ENCODE measurements at places on chromosomes 2 and 18. TPM values are rescaled to one million over a fixed set of nuclear protein-coding genes. Genes with fewer than 3 reads are reported as not detected.
A peak's percentile ranks its signal among the peaks of the same experiment; 100 is the strongest.

CD8A gene
- total RNA-seq, result 0.07 TPM

SERPINB3 gene
- not detected for total RNA-seq

CXCR1 gene
- not detected for total RNA-seq

TNP1 gene
- total RNA-seq, result not detected

FSIP2 gene
- 0.59 TPM for total RNA-seq

PROKR1 gene
- not detected for total RNA-seq

CPLX4 gene
- not detected for total RNA-seq

LRRC30 gene
- total RNA-seq, result not detected

GRCh38 chr2:23695890-23696751, 230.8 kb downstream of the ATAD2B start:
- H3K27me3 ChIP-seq, result no peaks in the 10 kb centered on the region
- H3K4me3 ChIP-seq, result no peak overlapping the region
- no peaks in the 10 kb centered on the region for H3K4me1 ChIP-seq

DNA sequence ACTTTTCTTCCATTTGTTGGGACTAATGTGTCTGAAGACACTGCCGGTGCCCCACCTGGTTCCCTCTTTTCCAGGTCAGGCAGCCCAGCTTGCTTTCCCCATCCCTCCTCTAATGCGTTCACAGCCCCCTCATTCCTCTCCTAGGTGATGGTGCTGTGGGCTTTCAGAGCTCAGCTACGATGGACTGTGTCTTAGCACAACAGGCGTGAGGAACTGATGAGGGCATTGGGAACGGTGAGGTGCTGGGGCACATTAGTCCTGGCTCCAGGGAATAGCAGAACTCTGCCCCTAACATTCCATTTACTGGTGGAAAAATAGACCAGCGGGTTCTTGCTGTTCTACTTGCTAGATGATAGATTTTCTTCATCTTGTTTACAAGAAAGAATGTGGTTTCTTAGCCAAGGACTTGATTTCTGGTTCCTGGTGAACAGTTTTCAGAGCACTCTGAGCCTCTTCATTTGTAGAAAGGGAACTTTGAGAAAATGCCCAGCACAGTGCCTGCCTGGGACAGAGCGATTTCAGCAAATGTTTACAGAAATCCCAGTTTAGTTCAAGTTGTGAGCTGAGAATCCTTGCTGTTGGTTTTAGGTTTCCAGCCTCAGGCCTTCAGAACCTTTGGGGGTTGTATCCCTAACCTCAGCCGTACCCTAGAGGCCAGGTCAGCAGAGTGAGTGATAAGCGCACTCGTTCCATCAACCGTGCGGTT, 42.5 kb downstream of the LDLRAD4 start:
- H3K27me3 ChIP-seq, result no peaks in the 10 kb centered on the region
- no peaks in the 10 kb centered on the region for H3K36me3 ChIP-seq
- H3K4me1 ChIP-seq, result peaks cover 16% of the 10 kb centered on the region
- no peak for DNase-seq
- peak overlapping the region; percentile 50 for H3K27ac ChIP-seq

GRCh38 chr2:1173528-1173927, 222.9 kb downstream of the SNTG2 start:
- no peaks in the 10 kb centered on the region for H3K4me1 ChIP-seq
- no peak overlapping the region for H3K4me3 ChIP-seq
- DNase-seq, result no peak
- no peaks in the 10 kb centered on the region for H3K27me3 ChIP-seq
- no peak overlapping the region for H3K27ac ChIP-seq

GRCh38 chr2:200121931-200122330, 166.5 kb downstream of the MAIP1 start:
- no peaks in the 10 kb centered on the region for H3K27me3 ChIP-seq
- H3K4me1 ChIP-seq, result no peaks in the 10 kb centered on the region
- no peak overlapping the region for H3K27ac ChIP-seq
- H3K36me3 ChIP-seq, result no peaks in the 10 kb centered on the region
- no peak for DNase-seq

GRCh38 chr18:56188529-56189275, 449.7 kb downstream of the TXNL1 start:
- no peak overlapping the region for H3K4me3 ChIP-seq
- no peak overlapping the region for H3K27ac ChIP-seq
- H3K27me3 ChIP-seq, result no peaks in the 10 kb centered on the region
- no peaks in the 10 kb centered on the region for H3K36me3 ChIP-seq

DNA sequence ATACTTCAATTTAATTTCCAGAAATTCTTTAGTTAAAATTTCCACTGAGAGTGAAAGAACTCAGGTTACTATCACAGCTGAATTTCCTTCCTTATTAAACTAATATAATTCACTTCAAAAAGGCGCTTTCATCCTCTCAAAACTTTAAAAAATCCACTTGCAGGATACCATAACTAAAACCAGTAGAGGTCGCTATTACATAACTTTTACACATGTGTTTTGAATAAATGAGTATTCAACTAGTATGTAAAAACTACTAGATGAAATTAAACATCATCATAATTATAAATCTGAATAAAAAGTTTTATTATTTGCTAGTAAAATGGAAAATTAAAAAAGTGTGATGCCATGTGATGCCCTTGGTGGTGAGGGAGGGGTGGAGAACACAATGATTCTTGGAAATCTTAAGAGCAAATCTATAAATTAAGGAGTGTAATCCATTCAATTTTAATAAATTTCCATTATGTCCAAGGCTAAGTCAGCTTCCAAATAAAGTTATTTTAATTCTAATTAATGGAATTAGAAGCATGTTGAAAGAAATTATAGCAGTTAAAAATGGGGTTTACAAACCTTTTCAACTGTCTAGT, 61.4 kb downstream of the SOS1 start:
- no peak overlapping the region for H3K4me3 ChIP-seq
- H3K27ac ChIP-seq, result no peak overlapping the region
- no peaks in the 10 kb centered on the region for H3K4me1 ChIP-seq
- no peaks in the 10 kb centered on the region for H3K36me3 ChIP-seq
- no peaks in the 10 kb centered on the region for H3K27me3 ChIP-seq

DNA sequence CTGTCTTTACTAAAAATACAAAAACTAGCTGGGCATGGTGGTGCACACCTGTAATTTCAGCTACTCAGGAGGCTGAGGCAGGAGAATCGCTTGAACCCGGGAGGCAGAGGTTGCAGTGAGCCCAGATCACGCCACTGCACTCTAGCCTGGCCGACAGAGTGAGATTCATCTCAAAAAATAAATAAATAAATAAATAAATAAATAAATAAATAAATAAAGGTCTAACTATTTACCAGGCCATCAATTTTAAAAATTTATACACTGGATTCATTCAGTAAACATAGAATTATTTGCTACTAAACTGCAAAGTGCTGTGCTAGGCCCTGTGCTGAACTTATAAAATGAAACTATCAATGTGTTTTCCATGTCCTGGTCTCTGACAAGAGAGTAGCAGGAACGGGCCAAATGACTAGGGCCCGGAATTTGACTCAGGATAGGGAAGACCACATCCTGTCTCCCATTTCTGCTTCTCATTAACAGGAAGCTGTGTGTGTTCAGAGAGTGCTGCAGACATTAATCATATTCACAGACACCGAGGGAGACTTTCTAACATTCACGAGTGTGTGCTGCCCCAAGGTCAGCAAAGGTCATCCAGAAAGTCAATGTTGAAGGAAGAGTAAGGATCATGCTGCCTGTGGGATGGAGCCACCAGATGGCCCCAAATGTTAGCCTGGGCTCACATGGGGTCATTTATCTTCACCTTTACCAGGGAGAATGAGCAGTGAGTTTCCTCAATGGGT, 95.8 kb downstream of the SPP2 start:
- H3K4me1 ChIP-seq, result no peaks in the 10 kb centered on the region
- H3K4me3 ChIP-seq, result no peak overlapping the region
- no peak overlapping the region for H3K27ac ChIP-seq
- no peaks in the 10 kb centered on the region for H3K27me3 ChIP-seq

DNA sequence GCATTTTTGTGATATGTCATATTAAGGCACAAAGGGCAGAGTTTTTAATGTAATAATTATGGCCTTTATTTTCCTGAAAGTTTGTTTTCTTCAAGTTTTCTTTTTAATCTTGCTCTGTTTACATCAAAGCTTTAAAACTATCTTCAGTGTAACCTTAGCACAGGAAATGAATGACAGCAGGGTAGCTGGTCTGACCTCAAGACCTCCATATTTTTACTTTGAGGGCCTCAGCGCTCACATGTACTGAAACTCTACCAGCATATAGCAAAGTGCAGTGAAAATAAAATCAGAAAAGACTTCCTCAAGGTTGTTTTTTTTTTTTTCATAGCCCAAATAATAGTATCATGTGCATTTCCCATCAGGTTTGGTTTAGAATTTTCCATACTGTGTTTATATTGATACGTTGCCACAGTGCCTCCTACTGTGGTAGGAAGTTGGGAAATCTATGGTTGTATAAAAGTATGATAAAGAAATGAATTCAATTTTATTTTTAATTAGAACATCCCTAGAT, 163.4 kb downstream of the UBE2E3 start:
- H3K4me1 ChIP-seq, result no peaks in the 10 kb centered on the region
- H3K27me3 ChIP-seq, result no peaks in the 10 kb centered on the region
- H3K4me3 ChIP-seq, result no peak overlapping the region
- H3K36me3 ChIP-seq, result no peaks in the 10 kb centered on the region

DNA sequence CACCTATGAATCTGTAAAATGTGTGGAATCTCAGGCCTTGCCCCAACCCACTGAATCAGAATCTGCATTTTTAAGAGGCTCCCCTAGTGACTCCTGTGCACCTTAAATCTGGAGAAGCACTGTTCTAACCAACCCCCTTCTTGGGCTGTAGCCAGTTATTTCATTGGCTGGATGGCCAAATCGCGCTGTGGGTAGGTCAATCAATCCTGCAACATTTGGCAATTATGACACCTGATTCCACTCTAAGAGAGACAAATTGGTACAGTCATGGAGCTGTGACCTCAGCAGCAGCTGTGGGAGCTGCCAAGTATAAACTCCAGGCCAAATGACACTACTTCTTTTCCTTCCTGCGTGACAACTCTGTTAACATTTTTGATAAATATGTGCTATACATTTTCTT, 208.7 kb downstream of the CLIP4 start:
- no peak for DNase-seq
- H3K27me3 ChIP-seq, result no peaks in the 10 kb centered on the region
- no peaks in the 10 kb centered on the region for H3K4me1 ChIP-seq

DNA sequence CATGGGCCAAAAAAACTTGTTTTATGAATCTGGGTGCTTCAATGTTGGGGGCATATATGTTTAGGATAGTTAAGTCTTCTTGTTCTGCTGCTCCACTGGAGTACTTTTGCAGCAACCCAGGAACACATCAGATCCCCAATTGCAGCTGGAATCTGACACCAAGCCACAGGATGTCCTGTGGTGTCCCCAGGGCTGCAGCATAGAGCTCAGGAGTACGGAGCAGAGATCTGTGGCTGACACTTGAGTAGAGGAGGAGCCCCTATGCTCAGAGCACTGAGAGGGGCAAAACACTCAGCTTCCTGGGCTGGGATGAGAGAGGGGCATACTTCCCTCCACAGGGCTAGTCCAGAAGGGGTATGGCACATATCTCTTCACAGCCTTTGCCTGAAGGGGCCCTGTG, 138.9 kb upstream of the ERBB4 start:
- no peak overlapping the region for H3K4me3 ChIP-seq
- no peak for DNase-seq
- H3K4me1 ChIP-seq, result no peaks in the 10 kb centered on the region
- H3K36me3 ChIP-seq, result no peaks in the 10 kb centered on the region
- no peak overlapping the region for H3K27ac ChIP-seq
